ENCODE measurements at places on chromosomes 1 and 21.

- no peak for DNase-seq
Measured at GRCh38 chr21:33162436-33162951, 67.2 kb upstream of the IFNAR2 start.

GRCh38 chr1:212141404-212141803 is 105.9 kb downstream of the DTL start:
- no peak for DNase-seq

DNA sequence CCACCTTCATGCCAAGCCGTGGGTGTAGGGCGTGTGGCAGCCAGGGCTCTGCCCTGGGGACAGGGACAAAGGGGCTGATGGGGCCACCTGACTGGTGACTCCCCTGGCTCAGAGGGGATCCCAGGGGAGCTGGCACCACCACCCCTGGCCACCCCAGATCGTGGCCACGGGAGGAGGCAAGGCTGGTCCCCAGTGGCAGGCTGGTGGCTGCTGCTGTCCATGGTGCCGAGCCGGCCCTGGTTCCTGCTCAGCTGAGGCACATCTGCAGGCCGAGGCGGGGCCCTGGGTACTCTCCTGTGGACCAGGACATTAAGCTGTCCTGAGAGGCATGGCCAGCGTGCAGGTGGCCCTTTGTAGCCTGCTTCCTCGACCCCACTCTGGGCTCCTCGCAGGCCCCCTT is 6.5 kb downstream of the PLCH2 start:
- no peak for DNase-seq

- DNase-seq, result no peak
Measured at GRCh38 chr1:204331847-204332487, 27.8 kb downstream of the PLEKHA6 start.

- no peak for DNase-seq
Measured at GRCh38 chr1:40762144-40762923, 21.3 kb upstream of the KCNQ4 start.

- no peak for DNase-seq
Measured at GRCh38 chr1:112335351-112335750, 60.7 kb upstream of the CTTNBP2NL start.

DNA sequence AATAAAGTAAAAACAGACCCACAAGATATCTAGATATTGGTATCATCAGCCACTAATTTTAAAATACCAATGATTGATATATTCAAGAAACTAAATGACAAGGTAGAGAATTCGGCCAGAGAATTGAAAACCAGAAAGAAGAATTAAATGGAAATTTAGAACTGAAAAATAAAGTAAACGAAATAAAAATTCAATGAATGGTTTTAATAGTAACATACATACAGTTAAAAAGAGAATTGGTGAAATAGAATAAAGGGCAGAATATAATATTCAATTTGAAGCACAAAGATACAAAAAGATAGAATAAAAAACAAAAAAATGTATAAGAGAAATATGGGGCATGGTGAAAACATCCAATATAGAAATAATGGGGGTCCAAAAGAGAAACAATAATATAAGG is 64.0 kb upstream of the GUCA2B start:
- DNase-seq, result no peak

- no peak for DNase-seq
Measured at GRCh38 chr1:170262276-170262939, 116.6 kb downstream of the NTMT2 start.

DNA sequence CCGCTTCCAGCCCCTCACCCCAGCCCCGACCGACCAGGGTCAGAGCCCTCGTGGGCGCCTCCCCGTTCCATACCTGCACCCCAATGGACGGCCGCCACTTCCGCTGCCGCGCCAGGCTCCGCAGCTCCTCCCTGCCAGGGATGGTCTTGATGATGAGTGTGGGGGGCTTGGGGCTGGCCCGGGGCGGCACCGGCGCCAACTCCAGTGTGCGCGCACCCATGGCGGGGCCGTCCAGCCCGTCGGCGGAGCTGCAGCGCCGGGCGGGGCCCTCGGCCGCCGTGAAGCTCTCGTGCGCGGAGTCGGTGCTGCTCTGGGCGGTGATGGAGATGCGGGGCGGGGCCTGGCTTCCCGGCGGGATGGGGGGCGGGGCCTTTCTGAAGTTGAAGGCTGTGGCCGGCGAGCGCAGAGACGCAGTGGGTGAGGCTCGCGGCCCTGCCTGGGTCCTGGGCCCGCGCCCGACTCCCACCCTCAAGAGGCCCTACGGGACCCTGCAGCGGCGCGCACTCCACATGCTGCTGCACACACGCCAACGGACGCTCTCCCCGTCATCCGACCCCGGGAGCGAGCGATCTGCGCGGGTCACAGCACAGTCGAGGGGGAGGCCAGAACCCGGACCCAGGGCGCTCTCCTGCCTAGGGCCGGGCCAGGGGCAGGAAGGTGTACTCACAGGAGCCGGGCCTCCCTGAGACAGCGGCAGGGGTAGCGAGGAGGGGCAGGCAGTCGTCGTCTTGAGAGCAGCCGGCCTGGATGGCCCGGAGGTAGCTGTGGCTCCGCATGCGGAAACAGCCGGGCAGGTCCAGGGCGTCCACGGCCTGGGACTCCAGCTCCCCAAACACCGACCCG is 26.1 kb upstream of the SMIM12 start:
- peak; percentile 87 for DNase-seq

- no peak for DNase-seq
Measured at GRCh38 chr1:238537641-238538040, 646.9 kb upstream of the ZP4 start.

DNA sequence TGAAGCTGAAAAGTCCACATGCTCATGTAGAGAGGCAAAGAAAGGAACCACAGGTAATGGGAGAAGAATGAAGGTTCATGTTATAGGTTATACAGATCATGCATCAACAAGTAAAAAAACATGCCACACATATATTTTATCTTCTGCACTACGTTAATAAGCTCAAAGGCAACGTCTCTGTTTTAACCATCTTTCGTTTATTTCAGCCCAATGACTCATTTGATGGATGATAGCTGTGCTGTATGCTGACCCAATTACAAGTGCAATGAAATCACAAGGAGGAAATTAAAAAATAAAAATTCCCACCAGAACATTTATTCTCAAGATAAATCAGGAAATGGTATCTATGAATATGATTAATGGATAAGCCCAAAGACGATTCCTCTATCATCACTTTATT is 24.6 kb downstream of the XCL1 start:
- DNase-seq, result no peak

DNA sequence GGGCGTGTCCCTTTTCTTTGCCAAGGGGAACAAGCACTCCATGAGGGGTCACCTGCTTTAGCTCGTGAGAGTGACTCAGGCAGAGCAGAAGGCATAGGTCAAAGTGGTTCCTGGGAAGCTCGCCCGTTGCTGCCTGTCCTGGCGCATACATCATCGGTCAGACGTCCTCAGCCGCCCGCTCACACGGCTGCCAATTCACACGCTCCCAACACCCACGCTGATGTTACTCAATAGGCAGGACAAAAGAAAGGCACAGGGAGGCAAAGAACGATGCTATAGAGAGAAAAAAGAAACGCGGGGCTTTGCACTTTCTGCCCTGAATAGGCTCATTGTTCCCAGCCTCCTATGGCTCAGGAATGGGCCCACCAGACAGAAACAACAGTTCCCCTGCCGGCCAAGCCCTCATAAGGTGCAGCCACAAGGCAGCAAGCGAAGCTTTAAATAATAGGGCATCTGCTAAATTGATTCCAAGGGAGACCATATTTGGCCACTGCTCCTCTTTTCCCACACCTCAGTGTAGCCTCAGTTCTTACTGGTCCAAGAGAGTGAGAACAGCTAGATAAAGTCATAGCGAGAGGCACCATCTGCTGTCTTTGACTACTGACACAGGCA is 38.7 kb downstream of the VTCN1 start:
- peak; percentile 22 for DNase-seq

DNA sequence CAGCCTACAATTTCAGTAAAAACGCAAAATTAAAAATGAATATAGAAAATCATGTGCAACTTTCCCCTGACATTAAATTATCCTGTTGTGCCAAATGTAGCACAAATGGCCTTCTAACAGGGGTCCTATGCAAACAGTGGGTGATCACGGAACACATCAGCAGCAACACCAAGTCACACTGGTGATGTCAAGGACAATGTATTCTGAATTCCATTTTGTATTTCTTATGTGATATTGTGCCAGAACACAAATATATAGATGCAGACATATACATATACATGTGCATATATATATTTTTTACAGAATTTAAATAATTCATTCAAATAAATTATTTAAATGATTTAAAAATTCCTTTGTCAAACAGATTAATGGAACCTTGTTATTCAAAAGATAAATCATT is 8.6 kb upstream of the ADGRL2 start:
- DNase-seq, result no peak

GRCh38 chr1:61056573-61057439 is 25.6 kb upstream of the NFIA start:
- DNase-seq, result peak; percentile 28
